GM20000 (cell line): ENCODE measurements at places on chromosomes 7 and 10.
A peak's percentile ranks its signal among the peaks of the same experiment; 100 is the strongest.

- no peak for DNase-seq
Observed at GRCh38 chr7:71645836-71646235, 513.9 kb downstream of the GALNT17 start.

GRCh38 chr7:18541181-18541870, 45.8 kb downstream of the HDAC9 start:
- DNase-seq = no peak

DNA sequence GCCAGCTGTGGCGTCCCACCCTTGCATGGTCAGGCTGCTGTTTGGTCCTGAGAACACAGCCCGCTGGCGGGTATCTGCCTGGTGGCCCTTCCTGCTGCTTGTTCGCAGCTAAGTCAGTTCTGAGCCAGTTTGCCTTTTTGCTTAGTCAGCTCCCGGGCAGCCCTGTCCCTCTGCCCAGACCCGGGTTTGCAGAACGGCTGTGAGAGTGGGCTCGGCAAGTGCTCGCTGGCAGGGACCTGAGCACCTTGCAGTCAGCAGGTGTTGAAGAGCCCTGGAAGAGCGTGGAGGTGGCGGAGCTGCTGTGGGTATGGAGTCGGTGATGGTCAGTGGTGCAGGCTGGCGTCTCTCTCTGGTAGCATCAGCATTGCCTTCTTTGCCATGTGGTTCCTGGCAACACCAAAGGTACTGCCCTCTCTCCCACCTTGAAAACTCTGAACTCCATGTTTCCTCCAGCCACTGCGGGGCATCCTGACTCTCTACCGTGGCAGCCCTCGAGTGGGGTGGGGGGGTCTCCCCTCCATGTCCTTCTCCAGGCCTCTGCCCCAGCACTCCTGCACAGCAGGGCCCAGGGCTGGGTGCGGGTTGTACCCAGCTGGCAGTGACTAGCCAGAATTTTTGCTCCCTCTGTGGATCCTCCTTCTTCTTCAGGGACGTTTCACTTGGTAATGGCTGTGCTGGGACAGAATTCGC, 4.6 kb downstream of the INPP5A start:
- DNase-seq = no peak

DNA sequence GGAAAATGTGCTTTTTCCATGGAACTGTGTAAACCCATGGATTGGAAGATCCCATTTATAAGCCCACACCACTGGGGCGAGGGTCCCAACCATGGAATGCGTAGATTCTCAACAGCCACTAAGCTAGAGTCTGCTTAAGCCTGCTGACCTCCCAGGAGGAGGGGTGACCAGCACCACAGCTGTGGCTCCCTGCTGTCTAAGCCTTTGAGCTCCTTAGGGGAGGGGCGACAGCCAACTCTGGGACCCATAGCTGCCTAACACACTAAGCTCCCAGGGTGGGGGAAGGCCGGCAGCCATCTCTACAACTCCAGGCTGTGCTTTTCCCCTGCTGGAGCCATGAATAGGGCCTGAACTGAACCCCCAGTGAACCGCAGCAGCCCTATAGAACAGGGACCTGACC, 249.8 kb upstream of the HPS1 start:
- no peak for DNase-seq

DNA sequence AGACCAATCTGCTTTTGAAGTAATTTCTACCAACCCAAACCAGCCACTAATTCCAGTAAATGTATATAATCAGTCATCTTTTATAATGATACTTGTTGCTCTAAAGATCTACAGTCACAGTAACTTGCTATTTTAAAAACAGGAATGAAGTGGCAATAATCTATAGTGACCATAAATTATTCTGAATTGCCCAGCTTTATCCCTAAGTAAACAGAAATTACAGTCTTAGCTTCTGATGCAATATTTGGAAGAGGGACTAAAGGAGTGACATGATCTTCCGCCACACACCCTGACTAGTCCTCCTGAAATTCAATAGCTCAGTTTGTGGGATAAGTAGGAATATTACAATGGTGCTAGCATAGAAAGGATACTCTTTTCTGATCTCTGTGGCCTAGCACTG, 96.1 kb downstream of the ATE1 start:
- DNase-seq = no peak

GRCh38 chr10:98285416-98285815, 17.4 kb upstream of the LOXL4 start:
- DNase-seq = no peak

GRCh38 chr10:89344156-89344555, 16.4 kb downstream of the IFIT3 start:
- DNase-seq = no peak

- DNase-seq = no peak
Observed at GRCh38 chr10:12589791-12590190, 240.4 kb downstream of the CAMK1D start.

GRCh38 chr7:135768064-135768463, 19.5 kb upstream of the FAM180A start:
- no peak for DNase-seq

DNA sequence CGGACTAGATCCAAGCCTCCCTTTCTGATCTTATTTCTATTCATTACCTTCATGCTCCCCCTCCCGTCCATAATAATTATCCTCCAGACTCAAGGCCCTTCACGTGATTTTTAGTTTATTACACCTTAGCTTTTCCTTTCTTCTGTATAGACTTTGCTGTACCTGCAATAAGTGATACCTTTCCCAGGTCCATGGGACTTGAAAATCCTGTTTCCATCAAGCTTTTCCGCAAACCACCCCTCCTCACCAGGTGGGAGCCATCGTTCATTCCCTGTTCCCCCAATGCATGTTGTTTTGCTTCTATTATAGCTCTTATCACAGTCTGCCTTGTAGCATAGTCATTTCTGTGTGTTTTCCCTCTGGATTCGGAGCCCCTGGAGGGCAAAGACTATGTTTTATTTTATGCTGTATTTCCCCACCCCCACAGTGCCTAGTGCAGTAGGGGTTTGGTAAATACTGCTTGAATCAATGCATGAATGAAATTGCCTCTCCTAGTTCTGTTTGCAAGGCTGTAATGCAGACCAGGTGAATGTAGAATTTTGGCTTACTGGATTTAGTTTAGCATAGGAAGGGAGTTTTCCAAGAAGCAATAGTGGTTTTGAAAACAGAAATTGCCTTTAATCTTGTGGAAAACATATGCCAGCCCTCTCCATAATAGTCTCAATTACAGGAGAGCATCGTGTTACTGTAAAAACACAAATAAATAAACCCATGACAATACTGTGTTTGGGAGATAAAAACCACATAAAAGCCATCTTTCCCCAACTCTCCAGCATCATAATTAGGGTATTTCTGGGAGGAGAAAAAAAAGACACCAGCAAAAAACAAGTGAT, 213.4 kb downstream of the AUTS2 start:
- no peak for DNase-seq

DNA sequence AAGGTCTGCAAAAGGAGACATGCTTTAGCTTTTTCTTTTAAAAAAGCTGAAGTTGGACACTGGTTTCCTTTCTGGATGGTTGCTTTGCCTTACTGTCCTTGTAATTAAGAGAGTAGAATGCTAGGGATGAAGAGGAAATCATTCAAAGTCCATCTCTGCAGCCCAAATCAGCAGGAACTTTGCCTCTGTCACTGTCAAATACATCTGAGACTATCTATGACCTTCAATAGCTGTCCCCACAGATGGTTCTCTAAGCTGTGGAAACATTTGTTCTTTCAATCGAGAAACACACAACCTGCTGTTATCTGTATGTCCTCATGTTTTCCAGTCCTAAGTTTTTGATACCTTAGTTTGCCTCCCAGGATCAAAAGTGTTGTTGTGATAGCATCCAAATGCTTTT, 117.5 kb downstream of the SORBS1 start:
- no peak for DNase-seq

DNA sequence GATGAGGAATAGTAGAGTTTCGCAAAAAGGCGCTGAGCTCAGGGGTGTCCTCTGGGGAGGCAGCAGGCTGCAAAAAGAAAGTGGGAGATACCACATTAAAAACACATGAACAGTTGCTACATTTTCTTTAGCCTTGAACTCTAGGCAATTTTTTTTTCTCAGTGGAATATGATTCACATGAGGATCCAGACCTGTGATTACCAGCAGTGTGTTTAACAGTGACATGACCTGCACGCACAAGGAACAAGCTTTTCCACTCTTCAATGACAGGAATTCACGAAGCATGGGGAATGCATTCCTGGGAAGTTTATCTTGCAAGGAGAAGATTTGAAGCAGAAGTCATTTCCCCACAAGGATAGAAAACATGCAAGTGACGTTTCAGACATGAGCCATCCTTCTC, 161.6 kb downstream of the ITGA8 start:
- DNase-seq = no peak

DNA sequence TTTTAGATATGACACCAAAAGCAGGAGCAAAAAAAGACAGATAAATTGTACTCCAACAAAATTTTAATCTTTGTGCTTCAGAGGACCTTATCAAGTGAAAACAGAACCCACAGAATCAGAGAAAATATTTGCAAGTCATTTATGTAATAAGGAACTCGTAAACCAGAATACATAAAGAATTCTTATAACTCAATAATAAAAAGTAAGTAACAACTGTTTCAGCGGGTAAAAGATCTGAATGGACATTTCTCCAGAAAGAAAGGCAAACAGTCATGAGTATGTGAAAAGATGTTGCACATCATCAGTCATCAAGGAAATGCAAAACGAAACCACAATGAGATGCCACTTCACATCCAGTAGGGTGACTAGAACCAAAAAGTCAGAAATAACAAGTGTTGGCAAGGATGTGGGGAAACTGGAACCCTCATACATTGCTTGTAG, 167.7 kb upstream of the KCTD7 start:
- DNase-seq = no peak

GRCh38 chr7:149261829-149262617, at the start of gene ZNF783:
Gene ZNF783 (plus strand): TSS chr7:149262196. CDS start chr7:149262334, 138 bp downstream.
- DNase-seq = peak; percentile 96

DNA sequence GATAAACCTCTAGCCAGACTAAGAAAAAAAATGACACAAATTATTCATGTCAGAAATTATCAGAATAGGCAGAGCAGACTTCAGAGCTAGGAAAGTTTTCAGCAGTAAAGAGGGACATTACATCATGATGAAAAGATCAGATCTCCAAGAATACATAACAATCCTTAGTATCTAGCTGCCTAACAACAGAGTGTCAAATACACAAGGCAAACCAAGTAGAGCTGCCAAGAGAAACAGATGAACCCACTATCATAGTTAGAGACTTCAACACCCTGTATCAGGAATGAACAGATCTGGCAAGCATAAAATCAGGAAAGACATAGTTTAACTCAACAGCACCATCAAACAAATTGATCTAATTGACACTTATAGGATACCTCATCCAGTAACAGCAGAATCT, 92.3 kb downstream of the NKX6-2 start:
- no peak for DNase-seq

DNA sequence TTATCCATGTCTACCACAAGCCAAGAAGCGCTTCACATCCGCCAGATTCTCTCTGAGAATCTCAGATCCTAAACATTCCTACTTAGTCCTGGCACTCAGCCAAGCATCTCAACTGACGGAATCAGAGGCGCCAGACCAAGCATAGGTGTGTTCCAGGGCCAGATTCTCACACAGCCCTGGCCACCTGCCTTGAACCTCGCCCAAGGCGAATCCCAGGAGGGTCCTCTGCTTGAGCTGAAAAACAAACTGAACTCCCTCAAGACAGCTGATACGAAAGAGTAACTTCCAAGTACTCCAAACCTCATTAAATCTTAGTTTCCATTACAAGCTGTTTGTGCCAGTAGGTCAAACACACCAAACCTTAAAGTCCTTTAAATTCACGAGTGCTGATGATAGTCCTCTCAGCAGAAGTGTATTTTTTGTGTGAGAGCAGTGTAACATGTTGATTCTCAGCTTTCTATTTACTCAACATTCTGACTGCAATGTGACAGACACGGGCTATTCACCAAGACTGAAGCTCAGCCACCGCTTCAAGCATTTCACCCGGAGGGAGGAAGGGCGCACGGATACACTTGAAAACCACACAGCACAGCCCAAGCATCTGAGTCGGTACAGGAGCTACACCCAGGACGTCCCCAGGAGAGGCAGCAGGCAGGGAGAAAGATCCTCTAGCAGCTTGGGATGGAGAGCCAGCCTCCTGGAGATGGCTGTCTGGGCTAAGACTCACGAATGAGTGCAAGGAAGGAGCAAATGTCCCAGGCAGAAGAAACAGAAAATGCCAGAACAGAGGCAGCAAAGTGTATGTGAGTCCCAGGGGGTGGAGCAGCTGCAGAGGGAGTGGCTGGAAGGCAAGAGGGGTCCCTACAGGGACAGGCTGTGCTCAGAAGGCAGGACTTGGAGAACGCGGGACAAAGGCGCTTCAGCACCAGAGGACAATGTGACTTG, 6.0 kb downstream of the PARD3 start:
- no peak for DNase-seq

DNA sequence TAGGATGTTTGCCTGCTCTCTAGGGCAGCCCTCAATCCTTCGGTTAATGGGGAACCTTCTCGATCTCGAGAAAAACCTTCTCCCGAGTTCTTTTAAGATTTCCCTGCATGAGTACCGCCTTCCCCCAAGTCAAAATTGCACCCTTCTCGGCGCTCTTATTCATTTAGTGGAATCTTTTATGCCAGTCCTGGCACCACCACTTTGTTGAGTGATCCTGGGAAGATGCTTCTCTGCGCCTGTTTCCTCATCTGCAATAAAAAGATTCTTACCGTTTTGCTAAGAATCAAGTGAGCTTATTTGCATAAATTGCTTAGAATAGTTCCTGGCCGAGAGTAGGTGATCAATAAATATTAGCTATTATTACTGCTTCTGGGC, 697 bp downstream of the ARPC1A start:
- DNase-seq = no peak

DNA sequence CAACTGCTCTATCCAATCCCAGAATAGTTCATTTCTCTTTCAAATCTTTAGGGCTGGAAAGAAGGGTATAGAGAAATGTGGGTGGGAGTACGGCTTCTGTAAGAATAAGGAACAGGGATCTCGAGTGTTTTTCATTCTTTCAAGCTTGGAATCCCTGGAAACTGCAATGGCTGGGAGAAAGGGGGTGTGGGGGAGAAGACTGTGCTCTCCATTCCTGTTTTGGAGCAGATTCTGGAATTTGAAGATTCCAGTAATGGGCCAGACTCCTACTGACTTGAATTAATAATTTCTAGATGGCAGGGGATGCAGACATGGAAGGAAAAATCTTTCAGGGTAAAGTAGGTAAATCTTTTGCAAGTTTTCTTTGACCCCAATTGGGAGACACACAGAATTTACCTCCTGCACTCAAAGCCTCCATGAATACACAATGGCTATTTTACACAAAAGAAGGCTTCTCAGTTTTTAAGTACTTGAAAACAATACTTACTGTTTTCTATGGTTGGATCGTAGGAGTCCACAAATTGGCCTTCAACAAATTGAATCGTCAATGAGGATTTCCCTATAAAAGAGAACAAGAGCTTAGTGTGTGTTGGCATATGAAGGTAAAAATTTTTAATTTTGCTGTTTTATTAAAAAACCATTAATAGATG, 29.1 kb downstream of the RHEB start:
- no peak for DNase-seq

- no peak for DNase-seq
Observed at GRCh38 chr7:107933386-107934013, 42.5 kb downstream of the DLD start.

- no peak for DNase-seq
Observed at GRCh38 chr10:7952266-7952665, 102.2 kb upstream of the GATA3 start.

GRCh38 chr7:45027774-45028114, 27.7 kb downstream of the CCM2 start:
- DNase-seq = no peak

GRCh38 chr10:125557801-125558505, 125.0 kb downstream of the TEX36 start:
- no peak for DNase-seq
